SHP77 (cell line): ENCODE measurements at places on chromosomes 7 and 10.

- DNase-seq, result no peak
Observed at GRCh38 chr10:109837384-109837783, 85.9 kb downstream of the XPNPEP1 start.

DNA sequence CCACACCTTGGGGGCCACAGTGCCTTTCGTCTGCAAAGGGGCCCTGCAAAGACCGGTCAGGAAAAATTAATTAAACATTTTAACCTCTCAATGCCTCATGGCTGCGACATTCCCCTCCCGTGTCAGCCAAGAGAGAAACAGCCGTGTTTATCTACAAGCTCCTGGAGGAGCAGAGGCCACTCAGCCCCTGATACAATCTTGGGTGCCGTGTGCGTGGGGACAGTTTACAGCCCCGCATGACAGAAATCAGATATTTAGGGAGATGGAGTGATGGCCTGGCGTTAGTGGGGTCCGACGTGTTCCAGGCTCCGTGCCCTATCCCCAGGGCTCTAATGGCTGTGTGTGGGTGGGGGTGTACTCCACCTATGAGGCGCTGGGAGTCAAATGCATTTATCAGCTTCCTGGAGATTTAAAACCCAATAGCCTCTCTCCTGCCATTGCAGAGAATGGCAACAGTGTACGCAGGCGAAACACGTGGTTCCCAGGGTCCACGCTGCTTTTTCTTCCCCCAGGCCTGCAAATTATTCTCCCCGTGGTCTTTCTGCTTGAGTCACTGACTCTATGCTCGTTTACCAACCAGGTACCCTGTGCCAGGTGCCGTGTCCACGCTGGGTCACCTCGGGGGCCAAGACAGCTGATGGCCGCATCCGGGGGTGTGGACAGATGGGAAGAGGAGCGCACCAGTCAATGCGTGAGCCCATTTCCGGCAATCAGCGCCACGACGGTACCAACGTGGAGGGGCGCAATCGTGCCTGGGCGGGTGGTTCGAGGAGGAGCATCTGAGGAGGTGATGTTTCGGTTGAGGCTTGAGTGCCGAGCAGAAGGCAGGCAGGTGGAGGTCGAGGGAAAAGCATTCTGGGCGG lies 26.6 kb upstream of the PSMG3 start:
- no peak for DNase-seq

- no peak for DNase-seq
Observed at GRCh38 chr10:111151595-111152307, 74.9 kb downstream of the ADRA2A start.

- DNase-seq, result no peak
Observed at GRCh38 chr10:83190614-83191013, 948.7 kb upstream of the GHITM start.

GRCh38 chr10:43680035-43680434 lies 31.4 kb upstream of the ZNF32 start:
- no peak for DNase-seq

GRCh38 chr7:51015581-51015980 lies 232.9 kb upstream of the GRB10 start:
- DNase-seq, result no peak

DNA sequence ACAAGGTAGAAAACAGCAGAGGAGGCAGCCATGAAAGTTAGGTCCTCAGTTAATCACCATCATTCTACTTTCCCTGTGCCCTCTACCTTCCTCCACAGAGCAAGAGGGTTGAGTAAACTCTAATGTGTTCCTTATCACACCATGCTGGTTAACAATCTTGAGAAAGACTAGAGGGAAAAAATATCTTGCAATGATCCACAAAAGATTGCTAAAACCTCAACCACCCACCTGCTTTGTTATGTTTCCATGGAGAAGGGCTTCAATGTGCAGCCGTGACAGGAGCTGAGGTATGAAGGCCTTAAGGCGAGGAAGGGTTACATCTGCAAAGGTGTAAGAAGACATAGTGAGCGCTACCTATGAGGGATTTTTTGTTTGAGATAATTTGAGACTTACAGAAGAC lies 103.9 kb downstream of the IDE start:
- no peak for DNase-seq

- DNase-seq, result peak; percentile 50
Observed at GRCh38 chr7:158976468-158976848, 120.1 kb downstream of the DYNC2I1 start.

- no peak for DNase-seq
Observed at GRCh38 chr10:85927952-85928665, 438.5 kb downstream of the GRID1 start.
